Activated CD8-positive, alpha-beta memory T cell treated with anti-CD3 and anti-CD28 coated beads, Interleukin-2, amount 10 ng/mL, durations not matched to agents 7 days and 5 days (primary cell): ENCODE measurements at places on chromosomes 13 and 19. TPM values are rescaled to one million over a fixed set of nuclear protein-coding genes. Genes with fewer than 3 reads are reported as not detected.

The ZNF100 gene
- total RNA-seq: 22.3 TPM

The MBD3L3 gene
- not detected for total RNA-seq

The ZNF723 gene
- not detected for total RNA-seq

The EBI3 gene
- 14.7 TPM for total RNA-seq

The LCP1 gene
- total RNA-seq: 923 TPM
